ENCODE measurements at places on chromosomes 5 and 9.

- H3K36me3 ChIP-seq: no peaks in the 10 kb centered on the region
- peaks cover 6% of the 10 kb centered on the region for H3K4me1 ChIP-seq
- H3K27me3 ChIP-seq: peaks cover 7% of the 10 kb centered on the region
- no peak overlapping the region for H3K4me3 ChIP-seq
- H3K27ac ChIP-seq: no peak overlapping the region
Measured at GRCh38 chr9:107016383-107016782, 153.4 kb downstream of the ZNF462 start.

DNA sequence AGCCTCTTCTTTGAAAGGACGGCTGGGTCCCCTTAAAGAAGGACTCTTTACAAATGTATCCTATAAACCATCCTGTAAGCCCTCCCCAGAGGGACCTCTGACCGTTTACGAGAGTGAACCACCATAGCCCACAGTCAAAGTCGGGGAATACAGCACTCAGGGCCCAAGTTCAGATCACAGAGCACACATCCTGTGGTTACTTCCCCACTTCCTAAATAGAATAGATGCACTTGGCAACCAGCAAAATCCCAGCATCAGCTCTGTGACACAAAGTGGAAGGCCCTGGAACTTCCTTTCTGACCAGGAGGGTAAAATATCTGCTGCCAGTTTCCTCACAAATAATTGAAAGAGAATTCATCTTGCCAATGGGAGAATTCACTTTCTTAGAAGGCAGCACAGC, 6.9 kb upstream of the IGFBPL1 start:
- peaks cover 8% of the 10 kb centered on the region for H3K27me3 ChIP-seq
- no peak for DNase-seq
- H3K4me3 ChIP-seq: no peak overlapping the region
- no peaks in the 10 kb centered on the region for H3K36me3 ChIP-seq
- H3K4me1 ChIP-seq: peaks cover 6% of the 10 kb centered on the region

GRCh38 chr9:39108145-39108544, 179.8 kb downstream of the CNTNAP3 start:
- H3K4me3 ChIP-seq: no peak overlapping the region
- no peak for DNase-seq
- H3K36me3 ChIP-seq: no peaks in the 10 kb centered on the region
- peaks cover 3% of the 10 kb centered on the region for H3K27me3 ChIP-seq
- H3K4me1 ChIP-seq: no peaks in the 10 kb centered on the region

DNA sequence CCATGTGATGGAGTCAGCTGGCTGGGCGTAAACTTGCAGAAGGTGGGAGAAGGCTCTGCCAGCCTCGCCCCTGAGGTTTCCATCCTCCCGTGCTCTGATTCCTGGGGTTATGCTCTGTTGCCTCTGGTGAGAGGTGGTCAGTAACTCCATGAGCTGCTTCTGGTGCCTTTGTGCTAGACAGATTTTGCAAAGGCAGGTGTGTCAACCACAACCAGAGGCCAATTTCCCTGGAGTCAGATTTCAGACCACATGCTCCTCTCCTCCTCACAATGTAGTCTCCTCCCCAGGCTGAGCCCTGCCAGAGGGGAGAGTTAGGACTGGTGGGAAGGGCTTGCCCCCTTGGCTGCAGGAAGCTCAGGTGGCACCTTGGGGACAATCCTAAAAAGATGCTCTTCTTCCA, 38.8 kb upstream of the TENT4A start:
- no peak overlapping the region for H3K27ac ChIP-seq
- H3K36me3 ChIP-seq: peaks cover 11% of the 10 kb centered on the region
- no peaks in the 10 kb centered on the region for H3K4me1 ChIP-seq
- H3K27me3 ChIP-seq: no peaks in the 10 kb centered on the region
- no peak overlapping the region for H3K4me3 ChIP-seq

GRCh38 chr9:132144708-132145365, 17.0 kb upstream of the NTNG2 start:
- DNase-seq: peak; percentile 59
- no peak overlapping the region for H3K4me3 ChIP-seq
- no peaks in the 10 kb centered on the region for H3K36me3 ChIP-seq
- H3K27ac ChIP-seq: no peak overlapping the region
- peaks cover 68% of the 10 kb centered on the region for H3K27me3 ChIP-seq

DNA sequence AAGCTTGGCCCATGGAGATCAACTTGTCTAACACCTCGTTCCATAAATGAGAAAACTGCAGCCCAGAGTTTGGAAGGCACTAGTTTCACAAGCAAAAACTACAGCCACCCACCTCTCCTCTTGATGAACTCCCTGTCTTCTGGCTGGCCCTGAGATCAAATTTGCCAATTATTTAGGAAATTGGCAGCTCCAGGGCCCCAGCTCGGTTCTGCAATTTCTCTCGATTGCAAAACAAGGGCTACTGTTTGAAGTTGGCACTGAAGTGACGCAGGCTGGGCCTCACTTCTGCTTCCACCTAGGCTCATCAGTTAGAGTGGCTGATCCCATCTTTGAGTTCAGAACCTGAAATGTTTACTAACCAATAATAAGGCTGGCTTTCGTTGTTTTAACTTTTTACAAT, 3.7 kb upstream of the GPX3 start:
- peaks cover 2% of the 10 kb centered on the region for H3K36me3 ChIP-seq
- peaks cover 11% of the 10 kb centered on the region for H3K27me3 ChIP-seq
- no peak overlapping the region for H3K4me3 ChIP-seq
- H3K4me1 ChIP-seq: peaks cover 14% of the 10 kb centered on the region
- no peak overlapping the region for H3K27ac ChIP-seq

DNA sequence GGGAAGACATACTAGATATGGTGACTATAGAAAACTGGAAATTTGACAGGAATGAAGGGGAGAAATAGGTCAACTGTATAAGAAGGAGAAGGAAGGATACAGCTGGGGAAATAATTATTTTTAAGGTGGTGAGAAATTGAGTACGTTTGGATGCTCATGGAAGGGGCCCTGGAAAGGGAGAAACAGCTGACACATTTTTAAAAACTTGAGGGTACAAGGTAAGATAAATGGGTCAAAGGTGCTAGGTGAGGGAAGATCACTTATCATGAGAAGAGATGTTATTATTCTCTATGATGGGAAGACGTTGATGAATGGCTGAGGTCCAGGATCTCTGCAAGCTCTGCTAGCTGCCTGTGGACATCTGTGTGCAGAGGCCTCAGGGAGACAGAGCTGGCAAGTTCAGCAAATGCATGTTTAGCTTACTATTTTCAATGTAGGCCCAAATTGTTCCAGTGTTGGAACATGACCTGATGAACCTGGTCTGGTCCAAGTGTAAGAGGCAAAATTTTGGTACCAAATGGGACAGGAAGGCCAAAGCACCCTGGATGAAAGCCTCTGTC, 181.7 kb downstream of the MTRR start:
- no peaks in the 10 kb centered on the region for H3K36me3 ChIP-seq
- DNase-seq: no peak
- H3K4me3 ChIP-seq: no peak overlapping the region
- no peaks in the 10 kb centered on the region for H3K4me1 ChIP-seq
- no peak overlapping the region for H3K27ac ChIP-seq

DNA sequence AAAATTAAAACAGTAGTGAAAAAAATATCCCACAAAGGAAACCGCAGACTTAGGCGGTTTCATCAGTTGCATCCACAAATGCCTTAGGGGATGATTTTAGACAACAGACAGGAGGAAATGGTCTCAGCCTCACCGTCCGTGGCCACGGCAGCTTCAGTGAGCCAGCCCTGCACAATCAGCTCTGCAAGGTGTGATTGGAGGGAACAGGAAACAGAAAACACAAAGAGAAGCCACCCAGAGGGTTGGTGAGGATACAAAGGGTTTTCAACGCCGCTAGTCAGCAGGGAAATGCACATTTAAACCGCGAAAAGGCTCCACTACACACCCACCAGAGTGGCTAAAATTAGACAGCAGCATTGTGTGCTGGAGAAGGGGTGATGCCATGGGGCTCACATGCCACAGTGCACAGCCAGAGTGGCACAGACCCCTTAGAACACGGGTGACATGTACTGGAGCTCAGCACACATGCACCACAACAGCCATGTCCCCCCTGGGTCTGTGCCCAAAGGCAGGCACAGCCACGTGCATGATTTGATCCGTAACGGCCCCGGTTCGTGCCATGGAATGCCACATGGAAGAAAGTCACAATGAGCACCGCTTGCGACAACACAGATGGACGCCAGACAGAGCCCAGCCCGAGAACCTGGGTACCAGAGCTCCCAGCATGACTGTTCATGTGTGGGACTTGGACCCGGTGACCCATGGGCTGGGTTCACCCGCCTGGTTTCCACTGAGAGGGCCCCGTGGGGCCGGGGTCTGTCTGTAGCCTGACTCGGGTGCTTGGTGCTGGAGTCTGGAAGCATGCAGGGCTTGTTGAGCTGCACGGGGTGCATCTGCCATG, 18.3 kb upstream of the TERT start:
- H3K27me3 ChIP-seq: no peaks in the 10 kb centered on the region
- peaks cover 71% of the 10 kb centered on the region for H3K4me1 ChIP-seq
- no peak overlapping the region for H3K4me3 ChIP-seq
- H3K36me3 ChIP-seq: peaks cover 13% of the 10 kb centered on the region

GRCh38 chr5:34011536-34011935, 3.7 kb upstream of the AMACR start:
- H3K27me3 ChIP-seq: no peaks in the 10 kb centered on the region
- DNase-seq: no peak
- peaks cover 5% of the 10 kb centered on the region for H3K36me3 ChIP-seq
- peaks cover 27% of the 10 kb centered on the region for H3K4me1 ChIP-seq
- H3K27ac ChIP-seq: no peak overlapping the region

DNA sequence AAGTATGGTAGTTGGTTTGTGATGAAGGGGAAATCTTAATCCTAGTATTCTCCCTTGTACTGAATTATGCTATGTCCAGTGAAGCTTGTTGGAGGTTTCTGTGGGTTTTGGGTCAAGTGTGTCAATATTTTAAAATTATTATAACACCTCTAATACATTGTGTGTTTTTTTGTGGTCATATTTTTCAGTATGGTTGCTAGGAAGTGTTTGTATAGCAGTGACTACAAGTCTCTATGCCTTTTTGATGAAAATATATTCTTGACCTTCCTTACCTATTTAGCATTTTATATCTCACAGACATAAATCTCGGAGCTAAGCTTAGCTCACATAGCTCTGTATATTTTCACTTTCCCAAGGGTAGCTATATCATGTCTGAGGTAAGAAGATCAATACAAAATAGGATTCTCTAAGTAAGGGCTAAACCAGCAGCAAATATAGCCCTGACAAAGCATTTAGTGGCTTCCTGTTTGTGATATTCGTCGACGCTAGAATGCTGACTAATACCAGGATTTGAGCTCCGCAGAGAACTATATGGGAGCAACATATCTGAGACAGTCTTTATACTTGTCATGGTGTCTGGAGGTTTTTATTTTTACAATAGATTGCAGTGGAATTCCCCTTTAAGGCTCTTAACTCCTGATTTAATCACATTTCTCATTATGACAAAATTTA, 82.3 kb downstream of the MACIR start:
- H3K4me1 ChIP-seq: no peaks in the 10 kb centered on the region
- DNase-seq: peak; percentile 13
- H3K36me3 ChIP-seq: no peaks in the 10 kb centered on the region
- no peak overlapping the region for H3K4me3 ChIP-seq
- no peak overlapping the region for H3K27ac ChIP-seq
- peaks cover 2% of the 10 kb centered on the region for H3K27me3 ChIP-seq

DNA sequence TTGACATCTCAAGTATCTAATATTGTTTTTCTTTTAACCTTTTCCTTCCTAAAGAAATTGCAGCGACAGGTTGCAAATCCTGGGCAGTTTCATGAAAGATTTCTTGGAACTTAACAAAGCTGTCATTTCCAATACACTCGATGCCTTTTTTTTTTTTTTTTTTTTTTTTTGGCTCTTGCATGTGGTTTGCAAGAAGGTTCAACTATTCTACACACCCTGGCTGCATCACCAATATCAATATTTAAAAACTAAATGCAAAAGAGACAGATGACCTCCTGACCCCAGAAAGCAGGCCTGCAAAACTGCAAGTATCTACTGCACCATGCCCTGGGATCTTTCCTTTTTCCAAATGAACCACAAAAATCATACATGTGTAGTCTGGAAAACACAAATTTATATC, 4.4 kb upstream of the NFIB start:
- H3K4me1 ChIP-seq: peaks cover 36% of the 10 kb centered on the region
- H3K4me3 ChIP-seq: no peak overlapping the region
- peaks cover 58% of the 10 kb centered on the region for H3K27me3 ChIP-seq
- no peaks in the 10 kb centered on the region for H3K36me3 ChIP-seq
- no peak for DNase-seq

DNA sequence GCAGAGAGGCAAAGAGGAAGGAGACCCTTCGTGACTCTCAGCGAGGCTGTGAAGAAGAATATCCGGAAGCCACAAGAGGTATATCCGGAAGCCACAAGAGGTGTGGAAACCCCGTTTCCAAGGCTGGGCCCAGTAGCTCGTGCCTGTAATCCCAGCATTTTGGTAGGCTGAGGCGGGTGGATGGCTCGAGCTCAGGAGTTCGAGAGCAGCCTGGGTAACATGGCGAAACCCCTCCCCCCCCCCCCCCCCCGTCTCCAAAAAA, 612 bp upstream of the BBLN start:
- DNase-seq: peak; percentile 72
- H3K27ac ChIP-seq: peak overlapping the region; percentile 90
- peaks cover 11% of the 10 kb centered on the region for H3K36me3 ChIP-seq
- H3K4me1 ChIP-seq: peaks cover 19% of the 10 kb centered on the region
- H3K4me3 ChIP-seq: peak overlapping the region; percentile 74
- H3K27me3 ChIP-seq: no peaks in the 10 kb centered on the region

DNA sequence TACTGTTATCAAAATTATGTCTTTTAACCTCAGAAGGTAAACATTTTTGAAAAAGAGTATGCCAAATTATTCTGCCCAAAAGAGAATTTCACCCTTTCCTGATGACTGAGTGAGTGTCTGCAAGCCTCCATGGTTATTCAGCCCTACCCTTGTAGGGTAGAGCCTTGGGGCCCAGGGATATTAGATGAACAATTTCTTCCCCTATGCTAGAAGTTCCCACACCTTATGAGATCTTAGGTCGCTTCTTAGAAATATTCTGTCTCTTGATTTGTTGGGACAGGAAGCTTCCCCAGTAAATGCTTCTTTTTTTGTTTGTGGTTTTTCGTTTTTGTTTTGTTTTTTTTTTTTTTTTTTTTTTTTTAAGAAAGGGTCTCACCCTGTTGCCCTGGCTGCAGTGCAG, 3.1 kb downstream of the CRB2 start:
- H3K36me3 ChIP-seq: no peaks in the 10 kb centered on the region
- no peaks in the 10 kb centered on the region for H3K27me3 ChIP-seq
- H3K4me3 ChIP-seq: no peak overlapping the region

- no peak overlapping the region for H3K4me3 ChIP-seq
- no peaks in the 10 kb centered on the region for H3K36me3 ChIP-seq
- H3K27me3 ChIP-seq: no peaks in the 10 kb centered on the region
- no peaks in the 10 kb centered on the region for H3K4me1 ChIP-seq
- H3K27ac ChIP-seq: no peak overlapping the region
- no peak for DNase-seq
Measured at GRCh38 chr5:120442694-120443093, 21.4 kb upstream of the PRR16 start.

- H3K27ac ChIP-seq: no peak overlapping the region
- no peaks in the 10 kb centered on the region for H3K36me3 ChIP-seq
- H3K4me1 ChIP-seq: no peaks in the 10 kb centered on the region
- H3K4me3 ChIP-seq: no peak overlapping the region
- no peaks in the 10 kb centered on the region for H3K27me3 ChIP-seq
Measured at GRCh38 chr5:51202161-51202560, 181.1 kb upstream of the ISL1 start.

- no peaks in the 10 kb centered on the region for H3K4me1 ChIP-seq
- H3K27me3 ChIP-seq: no peaks in the 10 kb centered on the region
- H3K4me3 ChIP-seq: no peak overlapping the region
- DNase-seq: no peak
- no peak overlapping the region for H3K27ac ChIP-seq
Measured at GRCh38 chr9:33364127-33364526, 38.2 kb downstream of the AQP7 start.
